Stimulated activated CD8-positive, alpha-beta memory T cell treated with anti-CD3 and anti-CD28 coated beads, Interleukin-2, amount 100 ng/mL, for 48 hours (primary cell): ENCODE measurements at places on chromosomes 4 and X.

DNA sequence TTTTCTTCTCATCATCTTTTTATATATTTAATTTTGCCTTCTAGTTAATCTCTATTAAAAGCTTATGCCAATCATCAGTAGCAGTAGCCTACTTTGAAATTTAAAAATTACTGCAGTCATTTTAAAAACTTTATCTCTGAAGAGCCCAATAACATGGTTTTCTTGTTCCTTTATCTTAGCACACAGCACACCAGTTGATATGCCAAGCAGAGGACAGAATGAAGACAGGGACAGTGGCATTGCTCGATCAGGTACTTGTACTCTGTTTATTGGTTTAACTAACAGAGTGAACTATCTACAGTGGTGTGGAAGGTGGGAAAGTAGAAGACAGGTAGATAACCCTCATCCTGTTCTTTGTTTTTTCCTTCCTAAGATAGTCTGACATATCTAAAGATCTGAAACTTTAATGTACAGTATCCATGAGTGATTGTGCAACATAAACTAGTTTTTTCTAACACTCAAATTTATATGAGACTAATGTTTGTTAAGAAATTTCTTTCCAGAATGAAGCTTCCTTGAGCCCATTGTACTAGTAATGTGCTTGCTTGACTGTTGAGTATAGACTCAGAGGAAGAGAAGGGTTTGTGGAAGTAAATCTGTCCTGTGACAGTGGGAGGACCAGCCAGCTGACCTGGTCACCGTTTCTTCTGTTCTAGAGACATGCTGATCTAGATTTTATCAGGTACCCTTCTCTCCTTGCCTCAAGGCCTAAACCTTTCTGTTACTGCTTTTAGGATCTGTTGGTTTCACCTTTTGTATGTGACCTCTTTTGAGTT is 66.6 kb downstream of the FNIP2 start:
- DNase-seq, result no peak

GRCh38 chr4:22129454-22130029 is 181.0 kb upstream of the KCNIP4 start:
- peak; percentile 1 for DNase-seq

GRCh38 chrX:10134921-10135320 is 21.9 kb upstream of the CLCN4 start:
- no peak for DNase-seq

- no peak for DNase-seq
Measured at GRCh38 chr4:158993891-158994290, 109.0 kb upstream of the RAPGEF2 start.

GRCh38 chrX:63488546-63489373 is 137.6 kb upstream of the SPIN4 start:
- DNase-seq, result no peak

- DNase-seq, result no peak
Measured at GRCh38 chr4:780716-781492, 45.0 kb downstream of the CPLX1 start.

DNA sequence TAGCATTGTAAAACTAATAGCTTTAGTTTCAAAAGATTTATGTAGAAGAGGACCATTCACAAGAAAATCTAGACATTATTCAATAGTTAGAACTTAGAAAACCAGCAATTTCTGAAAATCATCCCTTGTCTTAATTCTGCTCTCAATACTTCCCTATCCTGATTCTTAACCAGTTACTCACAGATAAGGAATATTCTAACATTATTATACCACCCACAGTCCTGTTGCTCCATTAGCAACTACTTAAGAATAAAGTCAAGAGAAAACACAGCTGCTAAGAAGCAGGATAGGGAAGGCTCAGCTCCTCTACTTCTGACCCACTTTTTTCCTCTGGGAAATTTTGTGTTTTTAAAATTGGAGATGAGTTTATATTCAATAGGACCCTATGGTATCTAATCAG is 47.7 kb downstream of the PHKA1 start:
- no peak for DNase-seq

DNA sequence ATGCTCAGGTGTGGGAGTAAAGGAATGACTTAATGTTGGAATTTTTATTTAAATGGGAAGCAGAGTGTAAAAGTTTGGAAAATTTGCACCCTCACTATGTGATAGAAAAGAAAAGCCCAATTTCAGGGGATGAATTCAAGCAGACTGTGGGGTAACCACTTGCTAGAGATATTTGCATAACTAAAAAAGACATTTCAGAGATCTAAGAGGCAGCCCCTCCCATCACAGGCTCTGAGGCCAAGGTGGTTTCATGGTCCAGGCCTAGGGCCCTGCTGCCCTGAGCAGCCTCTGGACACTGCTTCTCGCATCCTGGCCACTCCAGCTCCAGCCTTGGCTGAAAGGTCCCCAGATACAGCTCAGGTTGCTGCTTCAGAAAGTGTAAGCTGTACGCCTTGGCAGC is 5.9 kb upstream of the XPNPEP2 start:
- DNase-seq, result no peak

- no peak for DNase-seq
Measured at GRCh38 chr4:7067126-7067451, 775 bp downstream of the GRPEL1 start.

GRCh38 chrX:41616255-41616654 is 72.5 kb upstream of the GPR34 start:
- DNase-seq, result no peak

DNA sequence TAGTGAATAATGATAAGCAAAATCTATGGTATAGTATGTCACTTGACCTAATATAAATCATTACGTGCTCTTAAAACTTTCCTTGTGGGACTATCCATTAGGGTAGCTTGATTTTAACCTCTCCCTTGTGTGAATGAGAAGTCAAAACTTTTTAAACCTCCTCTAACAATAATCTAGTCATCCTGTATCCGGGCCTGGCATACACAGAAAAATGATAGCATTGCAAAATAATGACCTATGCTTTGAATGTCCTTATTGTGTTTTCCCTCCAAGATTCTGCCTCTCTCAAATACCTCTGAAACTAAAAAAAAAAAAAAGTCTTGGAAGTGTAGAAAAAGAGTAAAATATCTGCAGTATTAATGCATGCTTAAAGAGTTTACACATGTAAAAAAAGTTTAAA is 250.0 kb upstream of the NDST3 start:
- DNase-seq, result no peak

DNA sequence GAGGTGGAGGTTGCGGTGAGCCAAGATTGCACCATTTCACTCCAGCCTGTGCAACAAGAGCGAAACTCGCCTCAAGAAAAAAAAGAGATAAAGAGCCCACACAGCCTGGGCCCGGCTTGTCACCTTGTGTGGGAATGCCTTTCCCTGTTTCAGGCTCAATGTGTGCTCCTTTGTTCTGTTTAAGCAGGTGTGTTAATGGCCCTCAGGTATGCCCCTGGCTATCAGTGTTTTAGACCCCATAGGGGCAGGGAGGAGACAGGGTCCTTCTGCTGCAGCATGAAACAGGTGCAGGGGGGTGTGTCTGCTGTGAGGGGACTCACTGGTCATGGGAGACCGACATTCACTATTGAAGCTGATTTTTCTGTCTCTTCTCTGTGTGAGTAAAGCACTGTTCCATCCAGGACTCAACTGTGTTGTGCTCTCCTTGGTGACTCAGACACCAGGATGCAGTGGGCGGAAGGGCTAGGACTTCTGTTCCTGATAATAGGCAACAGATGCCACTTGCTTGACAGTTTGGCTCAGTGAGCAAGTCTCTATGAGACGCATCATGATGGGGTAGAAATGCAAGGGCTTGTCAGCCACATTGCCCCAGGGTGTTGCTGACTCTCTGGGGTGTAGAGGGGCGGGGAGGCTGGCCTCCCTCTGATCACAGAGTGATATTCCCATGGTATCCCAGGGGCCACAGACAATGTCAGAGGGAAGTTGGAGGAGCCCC is 15.6 kb upstream of the LAP3 start:
- no peak for DNase-seq

- no peak for DNase-seq
Measured at GRCh38 chr4:184448821-184449220, 25.5 kb downstream of the IRF2 start.

DNA sequence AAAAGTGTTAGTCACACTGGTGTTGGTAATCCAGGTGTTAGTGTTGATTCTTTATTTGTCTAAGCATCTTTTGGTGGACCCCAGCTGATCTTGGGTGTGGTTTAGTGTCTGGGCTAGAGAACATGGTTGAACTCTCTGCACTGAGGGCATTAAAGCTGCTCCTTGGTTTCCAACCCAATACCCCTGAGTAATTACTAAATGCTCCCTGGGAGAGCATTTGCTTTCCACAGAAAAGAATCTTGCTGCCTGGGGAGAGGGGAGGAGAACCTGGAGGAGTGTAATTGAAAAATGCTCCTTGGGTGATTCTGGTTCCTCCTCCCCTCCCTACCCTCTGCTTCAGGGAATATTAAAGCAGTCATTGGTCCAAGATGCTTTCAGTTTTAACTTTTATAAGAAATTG is 3.1 kb downstream of the GUCY1B1 start:
- DNase-seq, result no peak

GRCh38 chr4:42278709-42279324 is 118.5 kb upstream of the SHISA3 start:
- no peak for DNase-seq

DNA sequence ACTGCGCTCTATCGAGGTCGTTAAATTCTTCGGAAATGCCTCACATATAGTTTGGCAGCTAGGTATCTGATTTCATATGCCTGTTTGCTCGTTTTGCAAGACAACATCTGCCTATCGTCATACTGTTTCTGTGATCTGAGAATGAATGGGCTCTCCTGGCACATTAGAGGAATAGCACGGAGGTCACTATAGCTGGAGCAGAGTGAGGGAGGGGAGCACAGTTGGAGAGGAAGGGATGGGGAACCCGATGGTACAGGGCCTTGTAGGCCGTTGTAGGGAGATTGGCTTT is 552 bp downstream of the IKBKG start:
- no peak for DNase-seq
